ENCODE measurements at places on chromosomes 7 and 10.

- DNase-seq, result no peak
These were observed 37.8 kb upstream of the COBL start for GRCh38 chr7:51354434-51354833.

DNA sequence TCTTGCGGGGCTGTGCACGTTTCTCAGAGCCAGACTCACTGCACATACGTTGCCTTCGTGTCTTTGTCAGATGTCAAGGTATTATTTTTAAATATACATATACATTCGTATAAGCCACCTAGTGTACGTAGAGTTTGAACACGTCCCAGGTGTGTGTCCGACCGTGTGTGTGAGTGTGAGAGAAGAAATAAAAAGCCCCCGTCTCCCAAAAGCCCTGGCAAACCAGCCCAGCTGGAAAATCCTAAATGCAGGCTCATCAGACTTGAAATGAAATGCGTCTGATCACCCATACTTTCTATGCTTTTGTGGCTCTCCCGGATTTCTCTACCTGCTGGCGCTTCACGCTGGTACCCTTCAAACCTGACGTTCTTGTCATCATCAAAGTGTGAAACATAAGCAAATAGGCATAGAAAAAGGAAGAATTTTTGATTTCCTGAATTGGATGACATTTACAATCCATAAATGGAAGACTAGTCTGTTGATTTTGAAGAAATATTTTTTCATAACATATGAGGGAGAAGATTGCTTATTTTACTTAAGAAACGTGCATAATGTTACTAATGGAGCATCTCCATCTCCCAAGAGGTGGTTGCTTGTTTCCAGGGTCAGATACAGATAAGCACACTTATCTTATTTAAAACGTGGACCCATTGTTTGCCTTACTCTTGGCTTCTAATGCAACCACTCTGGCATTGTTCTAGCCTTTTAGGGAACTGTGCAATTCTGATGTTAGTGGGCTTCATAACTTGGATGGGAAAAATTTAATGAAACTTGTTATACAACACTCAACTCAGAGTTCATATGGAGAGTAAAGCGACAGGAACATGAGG, 971 bp downstream of the PRKG1 start:
- DNase-seq, result no peak

- DNase-seq, result no peak
These were observed 289.2 kb downstream of the FZD1 start for GRCh38 chr7:91553410-91553895.

DNA sequence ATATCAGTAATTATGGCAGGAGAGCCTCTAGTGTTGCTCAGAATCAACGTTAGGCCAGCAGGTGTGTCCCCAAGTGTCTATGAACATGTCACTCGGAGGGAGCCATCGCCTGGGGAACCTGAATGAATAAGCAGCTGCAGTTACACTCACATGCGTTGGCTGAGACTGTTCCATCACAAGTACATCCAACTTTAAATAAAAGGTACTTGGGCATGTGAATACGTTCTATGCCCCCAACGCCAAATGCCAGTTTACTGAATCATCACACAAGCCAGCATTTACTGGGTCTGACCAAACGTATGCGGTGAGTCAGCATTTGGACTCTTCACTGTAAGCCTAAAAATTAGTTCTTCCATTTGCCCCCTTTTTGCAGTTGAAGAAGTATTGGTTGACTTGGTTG, 207.6 kb upstream of the PLXNA4 start:
- DNase-seq, result peak; percentile 86

DNA sequence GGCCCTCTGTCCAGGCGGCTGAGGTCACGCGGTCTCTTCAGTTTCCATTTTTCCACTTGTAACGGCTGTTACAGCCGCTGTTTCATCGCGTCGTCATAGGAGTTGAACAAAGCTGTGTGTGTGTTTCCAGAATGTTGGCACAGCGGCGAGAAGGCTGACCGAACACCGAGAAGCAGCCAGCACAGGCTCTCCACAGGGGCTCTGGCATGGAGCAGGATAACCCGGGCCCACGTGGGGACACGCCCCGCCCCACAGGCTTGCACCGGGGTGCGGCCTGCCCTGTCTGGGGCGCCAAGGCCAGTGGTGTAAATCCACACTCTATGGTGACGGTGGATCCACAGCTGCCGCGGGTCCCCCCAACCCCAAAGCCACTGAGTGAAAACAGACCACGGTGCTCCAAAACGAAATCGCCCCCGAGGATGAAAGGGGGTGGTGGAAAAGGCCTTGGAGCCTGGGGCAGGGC, 448.2 kb downstream of the DNAJB6 start:
- no peak for DNase-seq

DNA sequence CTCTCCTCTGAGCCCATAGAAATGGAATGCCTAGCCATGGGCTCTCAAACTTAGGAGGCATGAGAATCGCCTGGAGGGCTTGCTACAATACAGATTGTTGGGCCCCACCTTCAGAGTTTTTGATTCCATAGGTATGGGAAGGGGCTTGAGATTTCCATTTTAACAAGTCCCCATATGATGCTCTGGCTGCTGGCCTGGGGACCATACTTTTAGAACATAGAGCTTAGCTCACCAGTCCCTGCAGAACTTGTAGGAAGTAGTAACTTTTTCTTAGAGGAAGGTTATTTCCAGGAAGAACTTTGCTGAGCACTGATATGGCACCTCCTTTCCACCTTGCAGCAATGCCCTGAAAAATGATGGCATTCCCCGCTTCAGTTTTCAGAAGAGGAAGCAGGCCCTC, 177.0 kb upstream of the ZMIZ1 start:
- DNase-seq, result no peak

- DNase-seq, result no peak
These were observed 288.8 kb downstream of the CACNA2D1 start for GRCh38 chr7:82154728-82155127.

GRCh38 chr10:89079961-89080360, 89.4 kb downstream of the FAS start:
- no peak for DNase-seq

- DNase-seq, result no peak
These were observed 22.9 kb downstream of the BTBD16 start for GRCh38 chr10:122293961-122294380.

DNA sequence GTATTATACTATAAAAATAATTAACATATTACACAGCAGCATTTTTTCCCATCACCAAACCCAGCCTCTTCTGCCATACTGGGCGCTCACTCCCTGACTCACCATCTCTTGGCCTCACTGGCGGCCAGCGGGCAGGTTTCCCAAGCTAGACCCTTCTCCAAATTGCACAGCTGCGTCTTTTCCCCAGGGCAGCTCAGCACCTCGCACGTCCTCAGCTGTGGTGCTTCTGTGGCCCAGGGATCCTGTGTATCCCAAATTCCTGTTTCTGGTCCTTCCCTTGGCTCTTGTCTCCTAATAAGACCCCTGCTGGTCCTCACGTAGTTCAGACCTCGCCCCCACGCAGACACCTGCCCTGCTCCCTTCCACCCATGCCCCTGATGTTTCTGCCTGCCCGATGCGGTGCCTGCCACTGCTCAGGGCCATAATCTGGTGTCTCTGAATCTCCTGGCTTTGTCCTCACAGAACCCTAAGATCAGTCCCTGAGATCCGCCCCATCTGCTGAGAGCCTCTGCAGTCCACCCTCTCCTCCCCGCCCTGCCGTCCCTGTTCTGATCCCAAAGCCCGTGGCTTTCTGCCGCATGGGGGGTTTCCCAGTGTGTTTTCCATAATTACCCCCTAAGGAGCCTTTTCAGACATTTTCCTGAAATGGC, 290.1 kb downstream of the TCERG1L start:
- DNase-seq, result no peak

DNA sequence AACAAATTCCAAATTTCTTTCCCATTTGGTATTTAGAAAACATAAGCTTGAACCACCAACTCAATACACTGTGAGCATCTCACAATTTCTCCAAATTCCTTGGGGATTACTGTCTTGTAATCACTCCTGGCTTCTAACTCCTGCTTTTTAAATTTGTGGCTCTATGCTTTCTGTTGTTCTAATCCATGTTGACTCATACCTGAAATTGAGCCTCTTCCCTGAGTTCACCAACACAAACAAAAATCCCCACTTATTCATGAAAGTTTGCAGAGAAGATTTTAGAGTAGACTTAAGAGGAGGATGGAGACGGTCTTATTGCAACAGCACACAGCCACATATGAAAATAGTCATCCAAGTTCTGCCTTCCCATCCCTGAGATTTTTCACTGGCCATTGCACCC, 252.5 kb downstream of the PTEN start:
- DNase-seq, result peak; percentile 39

GRCh38 chr10:89637113-89637512, 7.9 kb downstream of the PANK1 start:
- no peak for DNase-seq

DNA sequence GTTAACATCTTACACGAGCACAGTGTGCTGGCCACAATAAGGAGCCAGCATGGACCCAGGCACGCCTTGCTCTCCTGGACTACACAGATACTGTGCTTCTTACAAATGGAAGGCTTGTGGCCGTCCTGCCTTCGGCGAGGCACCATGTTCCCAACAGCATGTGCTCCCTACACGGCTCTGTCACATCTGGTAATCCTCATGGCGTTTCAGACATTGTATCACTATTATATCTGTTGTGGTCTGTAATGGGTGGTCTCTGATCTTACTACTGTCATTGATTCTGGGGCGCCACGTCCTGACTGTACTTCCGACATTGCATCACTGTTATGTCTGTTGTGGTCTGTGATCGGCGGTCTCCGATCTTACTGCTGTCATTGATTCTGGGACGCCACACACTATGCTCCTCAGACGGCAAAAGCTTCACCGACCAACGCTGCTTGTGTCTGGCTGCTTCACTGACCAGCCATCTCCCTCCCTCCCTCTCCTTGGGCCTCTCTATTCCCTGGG, 195.4 kb downstream of the MAD1L1 start:
- no peak for DNase-seq

- no peak for DNase-seq
These were observed 57.0 kb downstream of the TBC1D12 start for GRCh38 chr10:94459385-94459784.

DNA sequence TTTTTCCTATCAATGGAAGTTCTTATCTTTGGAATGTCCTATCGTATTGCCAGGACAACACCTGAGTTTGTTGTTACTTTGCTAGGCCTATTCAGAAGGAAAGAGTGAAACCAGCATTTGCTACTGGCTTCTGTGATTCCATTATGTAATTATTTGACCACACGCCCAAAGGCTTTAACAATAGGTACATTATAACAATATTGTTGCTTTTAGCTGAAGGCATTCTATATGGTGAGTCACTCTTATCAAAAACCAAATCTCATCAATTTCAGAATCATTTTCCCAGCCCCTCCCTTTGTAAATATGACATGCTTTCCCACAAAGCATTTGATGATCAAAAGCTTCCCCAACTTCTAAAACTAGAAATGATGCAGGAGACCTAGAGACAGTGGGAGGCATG, 294.4 kb upstream of the NEBL start:
- no peak for DNase-seq

DNA sequence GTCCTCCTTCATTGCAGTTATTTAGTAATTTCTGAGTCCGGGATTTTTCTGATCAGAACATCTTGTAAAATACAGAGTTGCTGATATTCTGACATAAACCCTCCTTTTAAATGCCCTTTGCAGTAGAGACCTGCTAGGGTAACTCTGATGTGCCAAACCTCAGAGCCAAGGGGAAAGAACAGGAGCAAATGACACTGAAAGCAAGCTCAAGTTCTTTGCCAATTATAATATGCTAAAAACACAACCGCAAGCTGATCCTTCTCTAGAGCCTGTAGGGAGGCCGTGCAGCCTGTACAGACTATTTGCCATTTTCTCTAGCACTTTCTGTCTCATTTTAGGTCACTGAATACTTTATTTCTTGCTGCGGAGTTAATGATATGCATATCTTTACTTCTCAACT, 240.4 kb downstream of the CAMK1D start:
- no peak for DNase-seq

DNA sequence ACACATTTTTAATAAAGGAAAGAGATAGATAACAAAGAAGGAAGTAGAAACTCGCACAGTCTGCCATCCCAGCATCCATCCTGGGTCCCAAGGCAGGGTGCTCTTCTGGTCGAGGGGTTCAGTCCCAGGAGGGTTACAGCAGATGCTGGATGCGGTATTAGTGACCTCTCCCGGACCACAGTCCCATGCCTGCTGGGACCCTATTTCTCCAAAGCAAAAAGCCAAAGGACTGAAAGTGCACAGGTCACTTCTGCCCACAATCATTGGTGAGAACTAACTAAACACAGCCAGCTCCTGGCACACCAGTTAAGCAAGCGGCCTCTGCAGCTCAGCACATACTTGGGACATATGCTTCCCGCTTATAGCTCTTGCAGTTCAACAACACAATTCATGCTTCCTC, 96.1 kb upstream of the HABP2 start:
- no peak for DNase-seq

GRCh38 chr7:30223896-30224295, 60.5 kb upstream of the ZNRF2 start:
- DNase-seq, result no peak

DNA sequence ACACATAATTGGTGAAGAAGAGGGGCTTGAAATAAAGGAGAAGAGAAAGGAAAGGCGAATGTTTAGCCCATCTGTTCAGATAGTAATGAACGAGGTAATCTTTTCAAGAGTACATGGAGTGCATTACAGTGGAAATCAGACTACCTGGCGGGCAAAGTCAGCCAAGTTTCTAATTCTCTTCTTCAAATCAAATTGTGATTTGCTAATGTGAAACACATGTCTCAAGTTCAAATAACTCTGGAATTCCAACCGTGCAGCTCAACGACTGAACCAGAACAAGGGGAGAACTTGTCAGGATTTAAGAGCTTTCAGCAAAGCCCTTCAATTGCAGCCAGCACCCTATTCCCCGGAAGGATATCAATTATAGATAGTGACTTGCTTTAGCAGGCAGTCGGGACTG, 216.9 kb downstream of the GLI3 start:
- no peak for DNase-seq

- no peak for DNase-seq
These were observed 5.0 kb downstream of the CLRN3 start for GRCh38 chr10:127887541-127888415.

- DNase-seq, result no peak
These were observed 100.7 kb downstream of the NKX6-2 start for GRCh38 chr10:132685101-132685891.

- no peak for DNase-seq
These were observed 178.0 kb upstream of the BMPER start for GRCh38 chr7:33727315-33727714.

GRCh38 chr10:83078160-83078559, 1061.1 kb upstream of the GHITM start:
- DNase-seq, result no peak

- no peak for DNase-seq
These were observed 52.9 kb upstream of the CHCHD3 start for GRCh38 chr7:133134810-133135209.
